ENCODE measurements at places on chromosomes 6 and 20. TPM values are rescaled to one million over a fixed set of nuclear protein-coding genes. Genes with fewer than 3 reads are reported as not detected.

Gene SASH1
- total RNA-seq, result 33.4 TPM

Gene SLPI
- 44.2 TPM for total RNA-seq

Gene PCK1
- 72.2 TPM for total RNA-seq

Gene MRPS10
- total RNA-seq, result 44.2 TPM

Gene TBX18
- 10.1 TPM for total RNA-seq

Gene ZNF311
- 0.68 TPM for total RNA-seq

Gene VGLL2
- 0.26 TPM for total RNA-seq

GRCh38 chr6:170459451-170459850 lies 93.7 kb downstream of the PSMB1 start:
- peak; percentile 55 for DNase-seq

GRCh38 chr6:169996378-169997051 lies 245.1 kb downstream of the ERMARD start:
- no peak for DNase-seq

DNA sequence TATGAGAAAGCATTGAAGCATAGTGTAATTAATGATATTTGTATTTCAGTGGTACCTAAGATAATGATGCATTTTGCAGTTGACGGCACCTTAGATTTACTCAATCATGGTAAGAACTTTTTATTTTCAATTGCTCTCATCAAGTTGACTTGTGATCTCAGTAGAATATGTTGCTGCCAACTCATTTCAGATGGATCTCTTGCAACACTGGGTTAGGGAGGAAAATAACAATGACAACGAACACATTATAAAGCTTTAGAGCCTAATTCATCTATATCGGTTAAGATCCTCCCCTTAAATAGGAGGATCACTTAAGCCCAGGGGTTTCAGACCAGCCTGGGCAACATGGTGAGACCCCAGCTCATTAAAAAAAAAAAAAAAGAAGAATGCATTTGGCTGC lies 18.0 kb upstream of the TBC1D22B start:
- DNase-seq, result no peak

DNA sequence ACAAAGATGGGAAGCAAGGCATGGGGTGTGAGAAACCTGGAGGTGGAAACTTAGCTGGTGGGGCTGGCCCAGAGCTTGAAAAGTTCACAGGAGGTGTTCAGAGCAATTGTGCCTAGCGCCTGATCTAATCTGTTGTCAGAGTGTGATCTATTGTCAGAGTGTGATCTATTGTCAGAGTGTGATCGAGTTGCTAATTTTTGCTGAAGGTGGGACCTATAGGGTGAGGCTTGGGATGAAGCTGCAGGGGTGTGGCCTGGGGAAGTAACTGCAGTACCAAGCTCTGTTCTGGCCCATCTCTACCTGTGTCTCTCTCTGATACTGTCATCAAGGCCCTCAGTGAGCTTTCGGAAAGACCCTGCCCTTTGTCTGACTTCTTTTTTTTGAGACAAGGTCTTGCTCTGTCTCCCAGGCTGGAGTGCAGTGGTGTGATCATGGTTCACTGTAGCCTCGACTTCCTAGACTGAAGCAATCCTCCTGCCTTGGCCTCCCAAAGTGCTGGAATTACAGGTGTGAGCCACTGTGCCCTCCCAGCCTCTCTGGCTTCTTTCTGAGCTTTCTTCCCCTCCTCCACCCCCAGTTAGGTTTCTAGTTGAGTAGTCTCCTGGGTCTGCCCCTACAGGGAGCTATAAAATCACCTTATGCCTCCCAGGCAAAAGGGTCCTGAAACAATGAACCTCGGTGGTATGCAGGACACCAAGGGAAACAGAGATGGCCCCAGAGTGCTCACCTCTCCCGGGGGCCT lies 150.8 kb upstream of the RNF24 start:
- no peak for DNase-seq

DNA sequence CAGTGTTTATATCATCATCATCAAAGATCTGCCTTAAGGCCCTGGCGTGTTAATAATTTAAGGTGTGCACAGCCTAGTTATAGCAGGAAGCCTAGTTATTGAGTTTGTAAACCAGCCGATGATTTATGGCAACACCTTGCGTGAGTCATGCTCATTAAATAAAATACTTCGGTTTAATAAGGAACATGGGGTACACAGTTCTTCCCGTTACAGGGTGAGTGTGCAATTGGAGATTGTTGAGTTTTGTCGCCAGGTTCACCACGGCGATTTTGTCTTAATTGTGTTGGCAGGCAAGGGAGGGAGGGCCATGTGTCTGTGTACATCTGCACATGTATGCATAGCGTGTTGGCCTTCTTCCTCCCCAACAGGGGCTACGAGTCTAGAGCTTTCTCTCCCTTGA lies 104.0 kb downstream of the TFAP2A start:
- DNase-seq, result no peak

DNA sequence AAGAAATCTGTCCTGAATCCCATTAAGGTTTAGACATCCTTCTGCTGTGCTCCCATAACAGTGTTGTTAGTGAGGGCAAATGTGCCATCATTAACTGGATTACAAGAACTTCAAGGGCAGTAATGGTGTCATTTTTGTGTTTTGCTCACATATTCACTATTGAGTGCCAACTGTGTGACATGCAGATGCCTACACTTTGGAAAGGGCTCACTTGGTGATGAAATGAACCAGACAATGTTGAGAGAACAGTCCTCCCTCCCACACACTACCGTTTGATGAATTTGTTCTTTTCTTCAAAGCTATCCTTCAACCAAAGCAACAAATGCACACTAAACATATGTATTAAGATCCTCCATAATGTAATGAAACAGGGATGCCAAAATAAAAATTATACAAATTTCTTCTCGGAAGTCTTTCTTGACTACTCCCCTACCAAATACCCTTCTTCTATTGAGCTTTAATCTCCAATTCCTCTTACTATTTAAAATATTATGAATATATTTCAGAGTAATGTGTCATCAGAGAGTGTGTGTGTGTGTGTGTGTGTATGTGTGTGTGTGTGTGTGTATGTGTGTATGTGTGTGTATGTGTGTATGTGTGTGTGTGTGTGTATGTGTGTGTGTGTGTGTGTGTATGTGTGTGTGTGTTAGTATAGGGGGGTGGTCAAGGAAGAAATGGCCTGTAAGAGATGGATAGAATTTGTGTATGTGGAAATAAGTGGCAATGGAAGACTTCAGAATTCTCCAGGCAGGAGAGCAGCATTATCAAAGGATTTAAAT lies 92.3 kb upstream of the ENPP5 start:
- DNase-seq, result no peak

- no peak for DNase-seq
Measured at GRCh38 chr6:50862176-50862575, 43.5 kb downstream of the TFAP2B start.

DNA sequence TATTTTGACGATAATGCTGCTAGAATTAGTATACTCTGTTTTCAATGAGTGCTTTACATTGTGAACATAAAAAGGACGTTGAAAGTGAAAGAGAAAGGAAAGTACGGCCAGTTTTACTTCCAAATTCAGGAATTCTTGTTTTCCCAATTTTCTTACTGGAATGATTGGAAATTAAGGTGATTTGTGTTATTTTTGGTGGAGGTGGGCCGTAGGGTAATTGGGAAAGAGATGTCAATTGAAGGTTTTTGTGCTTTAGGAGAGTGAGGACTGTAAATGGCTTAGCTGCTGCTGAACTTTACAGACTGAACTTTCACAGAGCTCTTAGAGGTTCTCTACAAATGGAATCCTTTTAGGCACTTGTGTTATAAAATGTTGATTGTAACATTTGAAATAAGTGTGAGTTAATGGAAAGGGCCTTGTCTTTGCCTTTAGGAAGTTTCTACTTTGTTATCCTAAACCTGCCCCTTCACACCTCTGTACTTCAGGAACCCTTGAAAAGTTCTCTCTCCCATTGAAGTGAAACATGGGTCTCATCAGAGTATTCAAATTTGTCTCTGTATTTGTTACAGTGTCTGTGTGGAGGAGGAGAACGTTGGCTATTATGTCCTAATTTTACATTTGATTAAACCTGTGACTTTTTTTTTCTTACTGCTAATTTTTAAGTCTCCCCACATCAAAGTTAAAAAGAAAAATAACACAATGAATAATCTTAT lies 256.4 kb downstream of the ARID1B start:
- DNase-seq, result no peak

DNA sequence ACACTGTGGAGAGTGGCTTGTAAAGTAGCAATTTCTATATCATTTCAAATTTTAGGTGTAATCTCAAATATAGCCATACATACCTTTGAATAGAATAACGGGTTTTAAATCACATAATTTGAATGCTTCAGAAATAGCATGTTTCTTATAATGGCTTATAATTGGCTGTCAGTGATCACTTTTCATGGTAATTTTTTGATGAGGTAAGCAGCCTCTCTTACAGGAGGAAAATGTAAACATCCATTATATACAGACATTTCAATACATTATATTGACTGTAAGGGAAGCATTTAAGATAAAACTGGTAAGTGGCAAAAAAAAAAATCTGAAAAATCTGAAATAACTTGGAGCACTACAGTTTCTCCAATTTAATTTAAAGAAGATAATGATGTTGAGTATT lies 67.8 kb upstream of the PHACTR2 start:
- no peak for DNase-seq

- no peak for DNase-seq
Measured at GRCh38 chr6:85364344-85364743, 85.5 kb upstream of the NT5E start.

DNA sequence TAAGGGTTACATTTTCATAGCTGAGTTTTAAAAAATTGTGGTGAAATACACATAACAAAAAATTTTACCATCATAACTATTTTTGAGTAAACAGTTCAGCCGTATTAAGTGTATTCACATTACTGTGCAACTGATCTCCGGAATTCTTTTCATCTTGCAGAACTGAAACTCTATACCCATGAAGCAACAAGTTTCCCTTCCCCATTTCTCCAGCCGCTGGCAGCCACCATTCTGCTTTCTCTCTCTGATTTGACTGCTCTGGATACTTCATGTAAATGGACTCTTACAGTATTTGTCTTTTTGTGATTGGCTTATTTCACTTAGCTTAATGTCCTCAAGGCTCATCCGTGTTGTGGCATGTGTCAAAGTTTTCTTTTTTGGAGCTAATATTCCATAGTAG lies 341.6 kb downstream of the QKI start:
- DNase-seq, result no peak

DNA sequence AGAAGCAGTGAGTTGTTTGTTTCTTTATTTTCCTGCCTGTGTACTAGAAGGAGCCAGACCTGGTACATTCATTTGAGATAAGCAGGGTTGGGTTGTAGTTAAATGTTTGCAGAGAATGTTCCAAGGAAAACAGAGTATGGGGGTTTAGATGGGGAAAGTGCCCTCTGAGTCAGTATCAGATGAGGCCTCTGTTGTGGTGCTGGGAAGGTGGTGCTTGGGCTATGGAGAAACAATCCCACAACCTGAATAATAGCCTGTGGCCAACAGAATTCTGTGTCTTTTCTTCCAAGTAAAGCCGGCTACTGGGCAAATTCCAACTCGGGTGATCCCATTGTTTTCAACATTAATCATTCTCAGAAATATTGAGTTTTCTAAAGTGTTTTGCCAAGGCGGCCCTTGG lies 109.3 kb downstream of the RNF144B start:
- DNase-seq, result no peak

DNA sequence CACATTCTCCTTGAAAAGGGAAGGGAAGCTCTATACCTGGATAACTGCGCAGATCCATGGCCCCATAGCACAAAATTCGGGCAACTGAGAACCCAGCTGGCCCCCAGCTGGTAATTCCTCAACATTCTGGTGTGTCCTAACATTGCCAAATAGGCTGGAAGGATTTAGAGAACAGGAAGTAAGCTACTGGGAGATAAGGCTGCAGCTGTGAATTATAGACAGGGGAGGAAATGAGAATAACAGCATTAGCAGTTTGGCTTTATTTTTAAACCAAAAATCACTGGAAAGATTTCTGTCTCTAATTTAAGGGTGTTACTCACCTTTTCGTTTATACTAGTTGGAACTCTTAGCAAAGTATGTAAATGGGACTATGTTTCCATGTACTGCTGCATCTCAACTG lies 97.2 kb downstream of the TULP4 start:
- DNase-seq, result peak; percentile 28

DNA sequence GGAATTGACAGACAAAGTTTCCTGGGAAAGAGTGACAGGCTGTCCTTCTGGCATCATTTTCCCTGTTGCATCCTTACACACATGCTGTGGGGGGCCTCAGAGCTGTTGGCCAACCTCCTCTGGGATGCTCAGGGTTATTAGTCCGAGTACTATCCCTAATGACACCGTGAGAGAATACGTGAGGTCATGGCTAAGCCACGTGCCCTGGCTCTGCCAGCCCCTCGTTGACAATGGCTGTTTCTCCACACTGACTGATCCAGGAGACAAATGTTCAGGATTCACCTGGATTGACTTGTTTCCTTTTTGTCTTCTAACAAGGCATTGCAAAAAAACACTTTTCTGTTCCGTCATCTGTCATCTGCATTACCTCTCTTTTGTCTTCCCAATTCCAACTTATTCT lies 604.6 kb downstream of the TFAP2A start:
- no peak for DNase-seq

- DNase-seq, result no peak
Measured at GRCh38 chr6:117354671-117355070, 71.1 kb downstream of the ROS1 start.

DNA sequence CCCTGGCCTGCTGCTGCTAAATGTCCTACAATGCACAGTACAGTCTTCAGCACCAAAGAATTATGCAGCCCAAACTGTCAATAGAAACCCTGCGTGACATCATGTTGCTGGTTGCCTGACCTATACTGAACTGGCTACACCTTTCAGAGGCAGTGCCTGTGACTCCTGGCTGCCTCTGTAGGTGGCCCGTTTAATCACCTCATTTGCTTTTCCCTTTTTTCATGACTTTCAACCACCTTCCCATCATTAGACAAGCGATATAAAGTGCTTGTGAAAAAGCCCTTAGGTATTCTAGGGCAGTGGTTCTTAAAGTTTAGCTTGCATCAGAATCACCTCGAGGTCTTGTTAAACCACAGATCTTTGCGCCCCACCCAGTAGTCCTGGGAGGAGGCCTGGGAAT lies 33.0 kb upstream of the RIPOR2 start:
- DNase-seq, result no peak

GRCh38 chr6:14784596-14785492 lies 461.0 kb upstream of the JARID2 start:
- no peak for DNase-seq

DNA sequence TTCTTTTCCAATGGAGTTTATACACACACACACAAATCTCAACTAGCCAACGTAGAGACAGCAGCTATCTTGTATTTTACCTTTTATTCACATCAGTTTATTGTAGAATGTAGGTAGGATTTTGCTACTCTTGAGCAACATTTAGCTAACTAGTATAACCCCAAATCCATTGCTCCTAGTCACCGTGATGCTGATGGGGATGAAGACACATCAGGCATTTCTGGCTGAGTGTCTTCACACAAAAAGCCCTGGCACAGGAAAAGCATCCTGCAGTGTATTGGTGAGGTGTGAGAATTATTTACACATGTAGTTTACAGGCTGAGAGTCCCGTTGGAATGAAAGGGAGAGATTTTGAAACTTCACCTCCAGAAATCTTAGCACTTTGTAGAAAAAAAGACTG lies 65.9 kb upstream of the FBXL4 start:
- no peak for DNase-seq

- DNase-seq, result no peak
Measured at GRCh38 chr6:155382338-155382685, 68.0 kb upstream of the TFB1M start.
